ENCODE measurements at places on chromosomes 3 and 15.

DNA sequence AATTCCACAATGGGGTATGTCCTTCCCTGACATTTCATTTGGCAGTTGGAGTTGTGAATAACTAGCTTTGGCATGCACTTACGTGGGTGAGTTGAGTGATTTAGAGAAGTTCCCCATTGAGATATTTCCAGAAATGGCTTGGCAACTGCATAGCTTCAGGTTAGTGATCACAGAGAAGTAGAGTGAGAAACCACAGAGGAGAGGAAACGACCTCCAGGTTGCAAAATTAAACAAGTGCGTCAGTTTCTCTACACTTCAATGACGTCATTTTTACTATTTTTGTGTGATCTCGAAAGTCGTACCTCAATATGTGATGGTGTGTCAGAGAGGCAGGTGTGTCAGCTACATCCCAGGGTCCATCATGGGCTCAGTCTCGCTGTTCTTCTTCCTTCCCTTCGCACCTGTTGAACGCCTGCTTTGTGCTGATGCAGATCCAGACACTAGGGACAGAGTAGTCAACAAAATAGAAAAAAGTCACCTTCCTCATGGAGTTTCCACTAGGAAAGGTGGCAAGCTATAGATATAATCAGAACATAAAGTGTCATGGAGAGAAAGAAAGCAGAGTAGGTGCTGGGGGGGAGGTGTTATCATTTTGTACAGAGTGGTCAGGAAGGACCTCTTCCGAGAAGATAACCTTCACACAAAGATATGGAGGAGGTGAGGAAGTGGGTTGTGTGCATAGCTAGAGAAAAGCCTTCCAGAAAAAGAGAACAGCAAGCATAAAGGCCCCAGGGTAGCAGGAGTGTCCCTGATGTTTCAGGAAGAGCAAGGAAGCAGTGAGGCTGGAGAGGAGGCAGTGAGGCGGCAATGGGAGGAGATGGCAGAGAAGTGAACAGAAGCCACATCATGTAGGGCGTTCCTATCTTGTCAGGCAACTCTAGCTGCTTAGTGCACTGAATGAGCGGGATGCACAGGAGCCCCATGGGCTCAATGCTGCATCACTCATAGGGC, 75.6 kb downstream of the MCTP2 start:
- DNase-seq = peak; percentile 86

GRCh38 chr15:69790632-69791031, 307.1 kb downstream of the TLE3 start:
- no peak for DNase-seq

- no peak for DNase-seq
These were observed 39.1 kb downstream of the PXK start for GRCh38 chr3:58371754-58372153.

- no peak for DNase-seq
These were observed 3.7 kb downstream of the C15orf62 start for GRCh38 chr15:40773496-40773895.

DNA sequence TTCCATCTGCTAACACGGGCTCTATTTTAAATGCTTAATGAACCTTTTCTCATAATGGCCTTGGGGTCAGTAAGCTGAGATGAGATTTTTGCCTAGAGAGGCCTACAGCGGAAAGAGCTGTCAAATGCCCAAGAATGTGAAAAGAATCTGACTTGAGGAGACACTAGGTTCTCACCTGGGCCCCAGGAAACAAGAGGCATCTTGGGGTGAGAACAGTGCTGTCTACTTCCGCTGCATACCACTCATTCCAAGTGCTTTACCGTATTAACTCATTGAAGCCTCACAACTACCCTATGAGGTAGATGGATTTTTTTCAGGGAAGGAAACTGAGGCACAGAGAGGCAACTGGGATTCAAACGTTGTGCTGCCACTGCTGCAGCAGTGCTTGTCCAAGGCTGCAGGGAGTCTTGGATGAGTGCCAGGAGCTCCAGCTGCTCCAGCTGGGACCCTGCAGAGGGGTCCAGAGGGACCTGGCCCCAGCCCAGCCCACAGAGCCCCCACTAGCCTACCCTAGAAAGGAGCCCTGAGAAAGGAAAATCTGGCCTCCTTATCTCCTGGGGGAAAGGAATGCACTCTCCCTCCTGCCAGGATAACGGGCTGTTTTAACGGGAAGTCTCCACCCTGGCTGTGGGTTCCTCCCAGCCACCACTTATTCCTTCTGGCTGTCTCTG, 68.4 kb downstream of the SLC12A8 start:
- DNase-seq = no peak

DNA sequence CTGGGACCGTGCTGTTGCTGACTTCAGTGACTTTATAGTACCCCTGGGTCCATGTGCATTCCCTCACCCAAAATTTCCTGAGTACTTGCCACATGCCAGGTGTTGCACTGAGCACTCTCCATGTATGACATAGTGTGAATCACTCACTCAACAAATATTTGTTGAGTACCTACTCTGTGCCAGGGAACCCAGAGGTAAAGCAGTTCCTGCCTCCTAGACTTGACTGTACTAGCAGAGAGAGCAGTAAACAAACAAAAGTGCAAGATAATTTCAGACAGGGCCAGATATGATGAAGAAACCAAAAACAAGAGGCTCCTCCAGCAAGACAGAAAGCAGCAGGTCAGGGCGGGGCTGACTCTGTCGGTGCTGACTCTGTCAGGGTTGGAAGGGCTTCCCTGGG, 12.2 kb downstream of the TGM4 start:
- DNase-seq = no peak

DNA sequence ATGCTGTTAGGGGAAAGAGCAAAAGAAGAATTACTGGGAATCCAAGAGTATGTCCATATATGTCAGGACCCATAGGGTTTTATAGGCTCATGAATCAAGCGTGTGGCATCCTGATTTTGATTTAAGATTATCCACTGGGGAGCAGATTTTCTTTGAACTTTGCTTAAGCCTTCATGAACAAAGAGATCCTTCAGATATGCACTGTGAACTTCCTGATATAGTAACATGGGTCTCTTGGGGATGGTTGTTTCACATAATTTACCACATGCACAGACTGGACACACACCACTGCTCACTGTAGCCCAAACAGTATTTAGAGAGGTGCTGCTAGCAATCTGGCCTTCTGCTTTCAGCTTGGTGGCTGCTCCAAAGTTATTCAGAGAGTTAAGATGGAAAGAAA, 200.9 kb upstream of the ZPLD1 start:
- no peak for DNase-seq

- DNase-seq = no peak
These were observed 15.8 kb upstream of the SOX2 start for GRCh38 chr3:181695661-181696491.

GRCh38 chr3:8996681-8997121, 33.4 kb upstream of the RAD18 start:
- peak; percentile 39 for DNase-seq

GRCh38 chr15:58549013-58549784, 117.4 kb downstream of the LIPC start:
- peak; percentile 74 for DNase-seq

Measured in IMR-90 (cell line).